ENCODE measurements at places on chromosomes 3 and 15.

DNA sequence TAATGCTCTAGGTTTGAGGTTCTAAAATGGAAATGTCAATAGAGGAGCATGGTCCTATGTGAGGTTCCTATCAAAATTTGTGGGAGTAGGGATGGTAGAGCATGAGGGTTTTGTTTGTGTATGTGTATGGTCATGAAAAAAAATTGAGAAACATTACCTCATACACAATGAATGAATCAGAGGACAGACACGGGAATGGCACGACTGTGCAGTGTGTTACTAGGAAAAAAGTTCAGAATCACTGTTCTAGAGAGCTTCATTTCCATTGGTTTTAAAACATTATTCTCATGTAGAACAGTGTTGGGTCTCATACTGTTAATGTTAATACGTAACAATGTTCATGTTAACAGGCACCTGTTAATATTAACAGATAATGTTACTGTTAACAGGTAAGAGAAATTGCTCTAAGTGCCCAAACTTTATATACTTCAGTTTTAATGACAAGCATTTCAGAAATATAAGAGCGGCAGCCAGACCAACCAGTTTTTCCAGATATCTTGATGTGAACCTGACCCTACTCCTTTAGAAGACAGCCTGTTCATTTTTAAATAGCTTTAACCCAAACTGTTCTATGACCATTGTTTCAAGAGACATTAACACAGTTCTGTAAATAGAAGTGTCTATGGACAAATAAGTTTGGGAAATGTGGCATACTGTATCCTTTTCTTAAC is 48.0 kb downstream of the SLC15A2 start:
- no peak for DNase-seq

DNA sequence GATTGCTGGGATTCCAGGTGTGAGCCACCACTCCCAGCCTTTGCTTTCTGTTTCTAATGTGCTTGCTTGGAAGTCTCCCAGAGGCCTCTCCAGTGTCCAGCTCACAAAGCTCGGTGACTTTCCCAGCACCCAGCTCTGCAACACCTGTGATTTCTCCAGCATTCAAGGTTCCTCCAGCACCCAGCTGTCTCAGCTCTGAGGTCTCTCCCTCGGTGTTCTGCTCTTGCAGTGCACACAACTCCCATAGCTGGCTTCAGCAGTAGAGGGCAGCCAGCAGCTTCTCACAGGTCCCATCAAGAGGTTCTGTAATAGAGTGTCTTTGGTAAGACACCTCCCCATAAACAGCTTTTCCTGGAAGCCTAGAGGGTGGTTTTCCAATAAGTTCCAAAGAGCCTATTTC is 75.1 kb downstream of the GRM7 start:
- no peak for DNase-seq

DNA sequence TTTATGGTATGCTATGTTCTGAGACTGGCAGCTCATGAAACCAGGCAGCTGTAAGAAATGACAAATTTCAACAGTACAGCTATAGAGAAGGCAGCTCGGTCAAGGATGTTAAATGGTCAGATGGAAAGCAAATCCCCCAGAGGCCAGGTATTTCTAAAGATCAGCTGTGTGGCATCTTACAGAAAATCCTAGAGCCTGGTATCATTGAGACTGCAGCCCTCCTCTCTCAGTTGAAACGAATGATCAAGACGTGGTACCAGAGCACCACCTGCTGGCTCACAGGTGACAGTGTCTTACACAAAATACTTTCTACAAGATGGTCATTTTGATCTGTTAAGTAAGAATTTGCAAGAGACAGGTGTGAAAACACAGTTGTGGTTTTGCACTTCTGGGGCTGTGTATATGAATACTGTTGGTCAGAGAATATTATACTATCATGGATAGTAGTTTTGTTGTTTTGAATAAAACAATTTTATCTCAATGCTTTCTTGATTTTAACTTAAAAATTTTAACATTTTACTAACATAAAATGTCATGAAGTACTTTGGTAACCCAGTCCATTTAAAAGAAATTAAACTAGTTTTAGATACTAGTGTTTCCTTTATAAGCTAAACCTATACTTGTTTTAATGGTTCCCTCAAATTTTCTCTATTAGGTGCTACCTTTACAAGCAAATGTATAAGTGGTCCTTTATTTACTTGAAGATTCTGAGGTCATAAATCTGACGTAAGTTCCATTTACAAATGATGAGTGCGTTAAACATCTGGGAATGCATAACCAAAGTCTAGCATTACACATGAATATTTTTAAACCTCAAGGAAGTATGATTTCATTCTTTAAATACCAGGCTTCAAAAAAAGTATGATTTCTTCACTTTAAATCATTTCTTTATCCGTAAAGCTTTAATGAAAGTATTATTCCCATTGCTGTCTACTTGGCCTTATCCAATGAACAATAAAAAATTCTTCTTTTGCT is 121.8 kb downstream of the PDZRN3 start:
- DNase-seq = no peak

DNA sequence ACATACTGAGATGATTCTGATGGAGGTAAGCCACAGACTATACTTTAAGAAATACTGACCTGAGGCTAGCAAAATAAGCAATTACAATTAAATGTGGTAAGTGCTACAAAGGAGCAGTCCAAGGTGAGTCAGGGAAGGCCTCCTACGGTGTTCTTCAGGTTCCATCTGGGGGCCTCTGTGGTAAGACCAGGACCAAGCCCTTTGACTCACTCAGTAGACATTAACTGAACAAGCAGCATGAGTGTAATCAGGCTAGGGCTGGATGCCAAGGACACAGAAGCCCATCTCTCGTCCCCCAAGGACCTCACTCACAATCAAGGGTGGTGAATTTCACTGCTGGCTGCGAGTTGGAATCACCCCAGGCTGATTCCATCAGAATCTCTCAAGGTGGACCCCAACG is 37.3 kb downstream of the DZIP1L start:
- DNase-seq = no peak

GRCh38 chr15:85667491-85668424 is 127.0 kb downstream of the KLHL25 start:
- no peak for DNase-seq

- DNase-seq = no peak
Observed at GRCh38 chr3:6251612-6252400, 609.1 kb upstream of the GRM7 start.

DNA sequence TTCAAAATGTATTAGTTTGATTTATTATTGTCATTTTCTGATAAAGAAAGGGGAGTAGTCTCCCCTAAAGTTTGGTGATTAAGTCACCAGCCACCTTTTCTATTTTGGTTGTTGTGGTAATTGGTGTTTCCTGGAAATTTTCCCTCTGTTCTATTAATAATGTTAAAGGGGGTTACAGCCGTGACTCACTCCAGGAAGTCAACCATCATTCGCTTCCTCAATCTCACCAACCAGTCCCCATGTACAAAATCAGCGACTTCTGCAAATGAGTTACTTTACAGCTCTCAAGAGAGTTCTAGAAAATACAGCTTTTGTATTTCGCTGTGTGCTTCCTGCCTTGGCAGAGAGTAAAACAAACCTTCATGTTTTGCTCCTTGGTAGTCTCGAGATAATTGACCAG is 285.1 kb downstream of the LPP start:
- DNase-seq = no peak

GRCh38 chr3:169475576-169475975 is 187.9 kb downstream of the MECOM start:
- no peak for DNase-seq

GRCh38 chr15:62748196-62748595 is 294.4 kb upstream of the TPM1 start:
- no peak for DNase-seq

GRCh38 chr3:117278424-117279190 is 569.0 kb downstream of the TUSC7 start:
- DNase-seq = no peak

DNA sequence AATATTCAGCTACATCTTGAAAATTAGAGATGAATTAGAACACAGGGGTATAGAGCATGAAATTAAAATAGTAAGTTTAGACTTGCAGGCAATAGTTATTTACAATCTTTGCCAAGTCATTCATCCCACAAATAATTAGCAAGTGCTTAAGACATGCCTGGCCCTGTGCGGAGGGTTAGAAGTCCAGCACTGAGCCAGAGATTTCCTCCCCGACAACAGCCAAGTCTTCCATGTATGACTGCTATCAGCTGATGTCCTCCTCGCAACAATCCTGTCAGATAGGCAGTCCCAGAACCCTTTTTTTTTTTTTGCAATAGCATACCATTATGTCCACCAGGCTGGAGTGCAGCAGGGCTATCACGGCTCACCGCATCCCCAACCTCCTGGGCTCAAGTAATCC is 14.6 kb downstream of the SIN3A start:
- no peak for DNase-seq

GRCh38 chr15:93486407-93487117 is 397.6 kb upstream of the RGMA start:
- no peak for DNase-seq

- DNase-seq = peak; percentile 65
Observed at GRCh38 chr15:90020021-90020735, 19.1 kb downstream of the ZNF710 start.

DNA sequence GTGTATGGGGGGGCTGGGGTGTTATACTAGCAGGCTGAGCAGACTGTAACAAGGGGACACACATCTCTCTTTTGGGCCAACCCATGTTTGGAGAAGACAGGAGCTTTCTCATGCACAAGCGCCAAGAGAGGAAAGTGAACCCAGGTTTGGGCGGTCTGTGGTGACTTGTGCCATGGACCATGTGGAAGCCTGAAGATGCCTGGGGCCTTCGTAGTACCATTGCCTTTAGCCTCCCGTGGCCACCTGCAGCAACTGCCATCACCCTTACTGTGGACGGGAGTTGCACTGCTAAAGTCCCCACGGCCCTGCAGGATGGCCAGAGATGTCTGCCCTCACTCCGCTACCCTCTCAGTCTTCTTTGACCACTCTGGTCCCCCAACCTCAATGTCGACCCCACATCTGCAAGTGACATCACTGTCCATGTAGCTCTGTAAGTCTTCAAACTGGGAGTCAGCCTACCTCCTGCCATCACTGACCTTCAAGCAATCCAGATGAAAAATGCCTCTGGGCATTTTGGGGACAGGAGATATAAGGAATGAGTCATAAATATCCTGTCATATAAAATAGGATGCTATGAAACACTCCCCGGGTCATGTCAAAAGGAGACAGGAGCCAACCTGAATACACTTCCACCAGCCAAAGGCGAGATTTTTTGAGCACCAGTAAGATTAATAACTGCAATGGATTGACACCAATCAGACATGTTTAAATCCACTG is 74.7 kb upstream of the C15orf39 start:
- DNase-seq = no peak

GRCh38 chr3:51982352-51982837 is 940 bp upstream of the ACY1 start:
- no peak for DNase-seq

GRCh38 chr3:195542698-195543499 is at the start of gene PPP1R2:
PPP1R2 (minus strand) TSS chr3:195543325; CDS start chr3:195543025, 300 bp downstream.
- peak; percentile 88 for DNase-seq

DNA sequence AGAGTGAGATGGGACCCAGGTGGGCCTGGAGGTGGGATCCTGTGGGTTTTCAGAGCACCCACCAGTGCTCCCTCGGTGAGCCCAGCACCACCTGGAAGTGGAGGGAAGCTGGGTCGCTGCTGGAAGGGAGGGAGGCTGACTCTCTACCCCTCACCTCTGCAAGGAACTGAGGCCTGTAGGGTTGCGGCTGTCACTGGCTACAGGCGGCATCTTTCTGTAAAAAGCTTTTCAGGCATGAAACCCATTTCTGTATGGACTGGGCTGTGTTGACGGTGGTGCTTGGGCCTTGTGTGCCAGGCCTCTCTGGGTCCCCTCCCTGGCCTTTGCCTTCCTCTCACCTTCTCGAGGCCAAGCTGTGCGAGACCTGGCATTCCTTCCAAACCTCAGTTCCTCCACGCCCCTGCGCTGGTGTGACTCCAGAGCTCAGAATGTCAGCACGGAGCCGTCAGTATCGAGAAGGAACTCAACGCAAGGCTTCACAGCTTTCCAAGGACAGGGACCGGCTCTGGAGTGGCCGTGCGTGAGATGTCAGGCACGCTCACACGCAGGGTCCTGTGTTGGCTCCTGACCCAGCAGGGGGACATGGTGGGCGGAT is 16.6 kb downstream of the ABTB1 start:
- peak; percentile 45 for DNase-seq

- no peak for DNase-seq
Observed at GRCh38 chr15:80099241-80099640, 39.8 kb downstream of the ZFAND6 start.

DNA sequence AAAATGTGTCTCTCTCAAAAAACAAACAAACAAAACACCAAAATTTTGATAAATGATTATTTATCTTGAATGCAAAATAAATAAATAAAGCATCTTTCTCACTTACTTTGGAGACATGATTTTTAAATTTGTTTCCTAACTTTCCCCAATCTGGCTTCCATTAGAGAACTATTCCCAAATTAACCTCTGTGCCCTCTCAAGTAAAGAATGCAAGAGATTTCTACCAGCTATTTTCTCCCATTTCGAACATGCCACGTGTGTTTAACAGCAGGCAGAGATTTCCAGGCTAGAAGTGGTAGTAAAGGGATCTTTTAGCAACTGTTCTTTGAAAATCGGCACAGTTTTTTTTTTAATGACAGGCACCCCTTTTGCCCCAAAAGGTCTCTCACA is 269.1 kb downstream of the SHQ1 start:
- DNase-seq = no peak

- no peak for DNase-seq
Observed at GRCh38 chr3:30538791-30539190, 67.6 kb upstream of the TGFBR2 start.

- DNase-seq = no peak
Observed at GRCh38 chr15:89143503-89144162, 55.4 kb downstream of the ABHD2 start.

- no peak for DNase-seq
Observed at GRCh38 chr3:37667335-37667734, 194.3 kb upstream of the CTDSPL start.

DNA sequence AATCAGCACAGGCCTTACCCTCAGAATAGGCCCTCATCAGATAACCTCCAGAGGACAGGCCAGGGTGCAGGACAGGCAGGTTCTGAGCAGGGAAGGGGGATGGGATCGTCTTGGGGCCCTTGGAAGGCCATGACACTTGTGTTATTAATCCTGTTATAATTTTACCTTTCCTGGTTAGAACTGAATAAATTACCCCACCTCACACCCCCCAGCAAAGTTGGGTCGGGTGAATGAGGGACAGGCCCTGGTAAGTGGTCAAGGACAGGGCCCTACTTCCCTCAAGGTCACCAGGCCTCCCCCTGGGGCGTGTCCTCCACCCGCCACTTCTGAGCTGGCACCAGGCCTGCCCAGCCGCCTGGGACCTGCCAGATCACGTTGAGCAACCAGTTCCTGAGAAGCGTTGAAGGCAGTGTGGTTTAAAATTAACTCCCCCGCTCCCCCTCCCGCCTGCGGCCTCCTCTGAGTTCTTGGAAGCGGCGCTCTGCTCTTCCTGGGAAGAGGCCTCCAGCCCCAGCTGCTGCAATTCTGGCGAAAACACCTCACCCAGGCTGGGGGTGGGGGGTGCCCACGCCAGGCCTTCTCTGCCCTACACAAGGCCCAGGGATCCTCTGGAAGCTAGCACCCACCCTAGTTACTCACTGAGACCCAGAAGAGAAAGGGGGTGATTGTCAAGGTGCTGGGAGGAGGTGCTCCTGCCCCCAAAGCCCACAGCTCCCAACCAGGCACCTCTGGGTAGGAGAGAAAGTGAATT is 10.6 kb downstream of the CISH start:
- peak; percentile 88 for DNase-seq

All from RWPE2 (cell line).